Stimulated activated naive CD4-positive, alpha-beta T cell treated with Interleukin-2 at 50 U/mL for 16 hours (primary cell): ENCODE measurements at places on chromosomes 6 and 20.

GRCh38 chr6:129959358-129959930 is 58.9 kb upstream of the L3MBTL3 start:
- no peak for DNase-seq

- DNase-seq, result no peak
Observed at GRCh38 chr6:54014440-54014839, 96.8 kb upstream of the MLIP start.

DNA sequence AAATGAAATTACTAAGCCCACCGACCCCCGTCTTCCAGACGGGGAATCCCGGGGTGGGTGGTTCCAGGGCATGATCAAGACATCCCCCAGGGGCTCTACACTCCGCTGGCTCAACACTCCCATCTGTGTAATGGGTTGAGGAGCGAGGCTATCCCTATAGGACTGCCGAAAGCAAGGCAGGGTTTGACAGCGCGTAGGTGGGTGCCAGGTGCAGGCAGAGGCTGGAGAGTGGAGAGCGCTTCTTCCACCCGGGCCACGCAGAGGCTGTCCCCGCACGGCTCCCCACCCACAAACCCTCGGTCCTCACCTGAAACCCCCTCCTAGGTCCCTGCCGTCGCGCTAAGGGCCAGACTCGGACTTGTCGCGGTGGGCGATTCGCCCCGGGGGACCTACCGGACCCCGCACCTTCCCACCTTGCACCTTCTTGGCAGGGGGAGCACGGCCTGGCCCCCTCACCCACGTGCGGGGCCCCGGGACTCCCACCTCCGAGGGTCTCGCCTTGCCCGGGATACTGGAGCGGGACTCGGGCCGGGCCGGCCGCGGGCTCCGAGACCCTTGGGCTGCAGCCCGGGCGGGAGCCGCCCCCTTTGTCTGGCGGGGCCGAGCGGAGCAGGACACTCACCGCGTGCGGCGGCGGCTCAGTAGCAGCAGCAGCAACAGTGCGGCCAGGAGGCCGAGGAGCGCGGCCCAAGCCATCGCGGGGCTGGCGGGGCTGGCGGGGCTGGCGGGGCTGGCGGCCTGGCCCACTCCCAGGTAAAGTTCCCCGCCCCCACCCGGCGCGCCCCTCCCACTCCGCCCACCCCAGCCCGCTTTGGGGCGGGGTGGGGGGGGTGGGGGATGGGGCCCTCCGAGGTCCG is at the start of gene PTGIS:
PTGIS (minus strand) TSS at position 717 of the 857 bp plus-strand sequence; CDS start at position 696, 21 bp downstream.
- no peak for DNase-seq

GRCh38 chr6:166998256-166999144 is 697 bp upstream of the CEP43 start:
- DNase-seq, result peak; percentile 7

GRCh38 chr6:33428966-33429749 is 9.3 kb downstream of the SYNGAP1 start:
- DNase-seq, result no peak

- DNase-seq, result no peak
Observed at GRCh38 chr20:22582386-22582963, 1.9 kb downstream of the FOXA2 start.

DNA sequence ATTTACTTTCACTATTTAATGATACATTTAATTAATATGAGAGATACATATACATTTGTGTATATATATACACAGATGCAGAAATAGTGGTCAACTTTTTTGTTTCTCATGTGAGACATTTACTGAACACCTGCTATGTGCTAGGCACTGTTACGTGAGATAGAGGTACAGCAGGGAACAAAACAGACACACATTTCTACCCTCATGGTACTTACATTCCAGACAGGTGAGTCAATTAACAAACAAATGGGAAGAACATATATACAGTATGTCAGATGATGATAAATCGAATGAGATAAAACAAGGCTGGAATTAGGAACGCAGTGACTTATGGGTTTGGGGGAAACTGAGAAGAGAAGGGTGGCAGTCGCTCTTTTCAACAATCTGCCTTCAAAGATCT is 5.1 kb downstream of the TFB1M start:
- DNase-seq, result no peak

- no peak for DNase-seq
Observed at GRCh38 chr6:81630719-81631118, 121.8 kb downstream of the TENT5A start.

GRCh38 chr6:133555685-133556084 is 314.5 kb downstream of the EYA4 start:
- DNase-seq, result no peak

GRCh38 chr6:16049168-16049567 is 79.7 kb upstream of the MYLIP start:
- no peak for DNase-seq

DNA sequence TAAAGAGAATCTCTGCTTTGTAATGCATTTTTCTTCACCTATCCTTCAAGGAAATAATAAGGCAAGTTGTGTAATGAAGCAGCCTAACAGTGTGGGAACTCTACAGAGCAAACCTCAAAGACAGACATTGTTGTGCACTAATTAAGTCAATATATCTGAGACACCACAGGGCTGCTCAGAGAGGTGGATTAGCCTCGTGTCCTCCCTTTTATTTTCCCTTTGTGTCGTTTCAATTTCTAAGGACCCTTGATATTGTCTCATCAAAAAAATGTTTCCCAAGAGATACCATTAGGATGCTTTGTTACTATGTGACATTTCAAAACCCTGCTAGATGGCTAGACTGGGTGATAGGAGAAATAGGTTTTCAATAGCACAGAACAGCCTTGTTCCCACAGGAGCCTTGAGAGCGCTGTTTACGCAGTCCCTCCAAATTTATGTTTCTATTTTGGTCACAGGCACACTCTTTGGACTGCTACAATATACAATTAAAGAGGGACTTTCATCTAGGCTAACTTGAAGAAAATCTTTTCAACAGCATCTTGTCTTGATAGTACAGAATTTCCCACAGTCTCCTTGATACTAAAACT is 23.1 kb downstream of the UBE3D start:
- no peak for DNase-seq

DNA sequence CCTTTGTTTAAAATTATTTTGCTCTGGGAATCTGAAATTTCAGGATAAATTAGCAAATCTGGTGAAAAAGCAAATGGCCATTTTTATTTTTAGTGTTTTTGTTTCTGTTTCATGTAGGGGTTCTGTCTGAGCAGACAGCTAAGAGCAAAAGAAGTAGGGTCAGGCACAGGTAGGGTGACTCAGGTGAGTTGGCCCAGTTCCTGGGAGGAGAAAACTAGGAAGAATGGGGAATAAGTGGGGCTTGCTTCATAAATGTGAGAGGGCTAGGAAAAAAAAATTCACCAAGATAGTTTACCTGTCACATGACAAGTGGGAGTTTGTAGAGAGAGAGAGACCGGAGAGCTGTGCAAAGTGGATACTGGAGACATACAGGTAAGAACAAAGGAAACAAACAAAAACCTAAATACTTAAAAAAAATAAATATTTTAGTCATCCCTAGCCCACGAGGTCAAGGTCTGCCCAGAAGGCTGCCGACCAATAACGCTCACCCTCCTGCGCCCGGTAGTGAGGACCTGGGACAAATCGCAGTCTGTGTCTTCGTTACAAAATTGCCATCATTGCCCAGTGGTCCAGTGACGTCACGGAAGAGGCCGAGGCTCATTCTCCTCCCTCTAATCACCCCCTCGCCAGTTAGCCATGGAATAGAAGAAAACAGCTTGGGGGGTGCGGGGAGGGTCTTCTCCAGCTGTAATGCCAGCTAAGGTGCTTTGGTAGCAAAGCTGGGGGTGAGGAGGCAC is 2.3 kb downstream of the THBD start:
- no peak for DNase-seq

DNA sequence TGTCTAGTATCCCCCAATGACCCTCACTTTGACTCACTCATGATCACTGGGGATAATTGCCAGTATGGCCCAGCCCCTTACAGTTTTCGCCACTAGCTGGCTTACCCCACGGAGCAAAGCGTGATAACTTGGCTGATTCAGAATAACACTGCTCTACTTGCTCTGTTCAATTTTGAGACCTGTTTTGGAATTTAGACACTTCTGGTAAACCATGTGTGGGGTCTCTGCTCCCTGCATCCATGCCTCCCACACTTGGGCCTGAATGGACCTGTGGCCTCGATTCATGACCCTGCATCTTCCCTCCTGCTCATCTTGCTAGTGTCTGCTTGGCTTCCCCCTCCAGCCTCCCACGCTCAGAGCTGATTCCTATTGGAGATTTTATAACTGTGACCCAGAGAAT is 48.9 kb downstream of the FOXA2 start:
- no peak for DNase-seq

DNA sequence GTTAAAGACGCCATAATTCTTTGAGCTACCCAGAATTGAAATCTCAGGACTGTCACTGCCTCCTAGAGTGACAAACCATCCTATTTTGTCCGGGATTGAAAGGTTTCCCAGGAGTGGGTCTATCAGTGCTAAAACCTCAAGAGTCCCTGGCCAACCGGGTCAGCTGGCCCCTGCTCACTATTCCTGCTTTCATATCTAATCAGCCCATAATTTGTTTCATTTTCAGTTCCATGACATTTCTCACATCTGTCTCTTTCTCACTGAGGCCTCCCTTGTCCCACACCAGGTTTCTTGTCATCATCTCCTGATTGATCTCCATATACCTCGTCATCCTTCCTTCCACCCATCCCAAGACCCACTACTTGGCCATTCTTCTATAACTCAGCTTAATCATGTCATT is 98.2 kb downstream of the SLC35B3 start:
- no peak for DNase-seq

DNA sequence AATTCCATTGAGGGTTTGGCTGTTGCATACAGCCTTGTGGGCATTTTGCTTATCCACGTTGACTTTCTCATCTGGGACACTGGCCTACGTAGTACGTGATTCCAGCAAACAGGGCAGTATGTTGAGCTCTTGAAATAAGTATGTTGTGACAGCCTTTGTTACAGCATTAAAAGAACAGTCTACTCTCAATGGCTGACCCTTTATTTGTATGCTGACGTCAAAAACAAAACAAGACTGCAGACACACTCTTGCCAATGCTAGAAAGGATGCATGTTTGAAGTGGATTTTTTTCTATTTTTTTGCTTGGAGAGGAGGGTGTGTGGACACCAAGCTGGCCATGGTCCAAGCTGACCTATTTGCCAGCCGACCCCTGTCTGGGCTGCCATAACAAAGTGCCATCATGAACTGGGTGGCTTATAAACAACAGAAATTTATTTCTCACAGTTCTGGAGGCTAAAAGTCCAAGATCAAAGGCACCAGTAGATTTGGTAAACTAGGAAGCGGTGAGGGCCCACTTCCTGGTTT is 10.8 kb upstream of the SNHG17 start:
- DNase-seq, result no peak

DNA sequence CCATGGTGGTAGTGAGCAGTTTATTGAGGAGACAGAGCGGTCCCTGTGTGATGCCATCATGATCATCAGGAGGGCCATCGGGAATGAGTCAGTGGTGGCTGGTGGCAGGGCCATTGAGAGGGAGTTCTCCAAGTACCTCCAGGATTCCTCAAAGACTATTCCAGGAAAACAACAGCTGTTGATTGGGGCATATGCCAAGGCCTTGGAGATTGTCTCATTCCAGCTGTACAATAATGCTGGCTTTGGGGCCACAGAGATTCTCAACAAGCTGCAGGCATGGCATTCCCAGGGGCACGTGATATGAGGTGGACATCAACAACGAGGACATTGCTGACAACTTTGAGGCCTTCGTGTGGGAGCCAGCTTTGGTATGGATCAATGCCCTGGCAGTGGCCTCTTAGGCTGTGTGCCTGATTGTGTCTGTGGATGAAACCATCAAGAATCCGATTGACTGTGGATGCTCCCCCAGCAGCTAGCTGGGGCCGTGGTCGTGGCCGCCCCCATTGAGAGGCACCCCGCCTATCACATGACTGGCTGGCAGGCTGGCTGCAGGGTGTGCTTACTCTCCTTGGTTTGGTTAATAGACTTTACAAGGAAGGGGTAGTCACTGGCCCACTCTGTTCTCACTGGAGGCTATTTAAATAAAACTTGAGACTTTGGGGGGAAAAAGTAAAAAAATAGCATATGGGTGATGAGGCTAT is 16.7 kb downstream of the RAET1E start:
- no peak for DNase-seq

DNA sequence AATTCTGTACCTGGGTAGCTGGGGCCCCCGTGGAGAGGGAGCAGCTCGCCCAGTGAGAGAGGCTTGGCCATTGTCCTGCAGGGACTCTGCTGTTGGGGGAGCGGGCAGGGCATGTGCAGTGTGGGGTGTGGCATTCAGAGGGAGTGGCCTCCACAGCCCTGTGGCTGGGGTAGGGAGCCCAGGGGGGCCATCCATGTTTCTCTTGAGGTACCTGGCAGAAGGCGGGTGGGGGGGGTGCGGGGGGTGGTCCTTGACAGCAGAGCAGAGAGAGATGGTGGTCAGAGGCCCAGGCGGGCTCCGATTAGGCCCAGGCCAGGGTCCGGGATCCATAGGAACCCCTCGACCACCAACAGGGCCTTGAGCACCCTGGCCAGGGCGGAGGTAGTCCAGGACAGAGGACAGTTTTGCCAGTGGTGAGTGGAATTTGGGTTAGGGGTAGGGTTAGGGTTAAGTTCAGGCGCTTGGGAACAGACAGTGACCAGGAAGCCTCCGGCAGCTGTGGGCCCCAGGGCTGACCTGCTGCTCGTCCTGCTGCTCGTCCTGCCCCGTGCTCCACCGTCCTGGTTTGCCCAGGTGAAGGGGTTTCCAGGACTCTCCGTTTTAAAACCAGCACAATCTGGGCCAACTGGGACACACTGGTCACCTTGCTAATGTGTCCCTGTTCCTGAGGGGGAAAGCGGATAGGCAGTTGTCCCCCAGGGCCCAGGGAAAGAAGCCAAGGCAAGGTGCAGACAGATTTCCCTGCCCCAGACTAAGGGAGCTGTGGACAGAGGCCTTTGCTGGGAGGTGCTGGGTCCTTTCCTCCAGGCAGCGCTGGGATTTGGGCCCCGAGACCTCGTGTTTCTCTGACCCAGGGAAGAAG is 24.8 kb upstream of the MYT1 start:
- DNase-seq, result no peak

- no peak for DNase-seq
Observed at GRCh38 chr20:42484335-42484734, 705.4 kb downstream of the PTPRT start.

GRCh38 chr6:159716247-159717096 is 10.8 kb upstream of the WTAP start:
- no peak for DNase-seq

- no peak for DNase-seq
Observed at GRCh38 chr6:32472781-32473375, 33.2 kb downstream of the HLA-DRA start.

- DNase-seq, result no peak
Observed at GRCh38 chr6:10071631-10072220, 343.1 kb downstream of the TFAP2A start.

- no peak for DNase-seq
Observed at GRCh38 chr20:43558412-43559146, at the start of gene SGK2. SGK2 (plus strand) TSS chr20:43559027; CDS start chr20:43566496, 7,469 bp downstream.

DNA sequence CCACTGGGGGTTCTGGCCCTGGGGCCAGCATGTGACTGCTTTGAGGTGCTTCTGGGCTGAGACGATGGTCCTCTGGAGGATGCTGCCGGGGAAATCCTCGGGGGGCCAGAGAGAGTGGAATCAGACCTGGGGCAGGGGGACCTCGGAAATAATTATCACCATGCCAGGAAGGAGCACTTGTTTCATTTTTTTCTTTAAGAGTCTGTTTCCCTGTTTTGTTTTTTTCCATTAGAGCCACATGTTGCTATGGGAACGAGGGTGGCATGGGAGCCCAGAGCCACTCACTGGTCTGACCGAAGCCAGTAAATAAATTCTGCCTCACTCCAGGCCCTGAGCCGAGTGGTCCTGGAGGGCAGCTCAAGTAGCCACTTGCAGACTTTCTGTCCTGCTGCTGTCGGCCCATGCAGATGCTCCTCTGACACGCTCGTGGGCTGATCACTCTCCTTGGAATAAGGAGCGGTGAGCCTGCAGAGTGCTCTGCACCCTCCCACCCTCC is 365.1 kb downstream of the ZFAND3 start:
- no peak for DNase-seq

GRCh38 chr6:158512809-158513208 is 47.1 kb upstream of the TMEM181 start:
- no peak for DNase-seq
